Stimulated activated CD8-positive, alpha-beta memory T cell treated with anti-CD3 and anti-CD28 coated beads, Interleukin-15, amount 100 ng/mL, for 4 hours (primary cell): ENCODE measurements at places on chromosomes 7 and 10.

- no peak for DNase-seq
Measured at GRCh38 chr10:100987685-100988049, 324 bp downstream of the TWNK start.

DNA sequence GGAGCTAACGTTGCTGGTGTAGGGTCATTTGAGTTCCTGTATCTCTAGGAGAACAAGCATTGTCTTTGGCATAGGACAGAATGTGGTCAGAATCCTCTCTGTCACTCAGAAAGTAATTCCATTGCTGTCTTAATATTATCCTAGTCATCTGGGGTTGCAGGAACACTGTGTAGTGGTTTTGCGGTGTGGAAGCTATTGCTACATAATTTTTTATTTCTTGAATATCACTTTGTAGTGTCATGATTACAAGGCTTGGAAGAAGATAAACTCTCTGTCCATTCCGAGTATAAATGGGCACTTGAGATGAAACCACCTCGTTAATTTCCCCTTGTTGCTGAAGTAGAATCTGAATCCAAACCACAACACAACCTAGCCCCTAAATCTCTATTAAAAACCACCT, 919.2 kb downstream of the LRMDA start:
- no peak for DNase-seq

- DNase-seq = no peak
Measured at GRCh38 chr10:89138755-89139490, 68.2 kb downstream of the CH25H start.

DNA sequence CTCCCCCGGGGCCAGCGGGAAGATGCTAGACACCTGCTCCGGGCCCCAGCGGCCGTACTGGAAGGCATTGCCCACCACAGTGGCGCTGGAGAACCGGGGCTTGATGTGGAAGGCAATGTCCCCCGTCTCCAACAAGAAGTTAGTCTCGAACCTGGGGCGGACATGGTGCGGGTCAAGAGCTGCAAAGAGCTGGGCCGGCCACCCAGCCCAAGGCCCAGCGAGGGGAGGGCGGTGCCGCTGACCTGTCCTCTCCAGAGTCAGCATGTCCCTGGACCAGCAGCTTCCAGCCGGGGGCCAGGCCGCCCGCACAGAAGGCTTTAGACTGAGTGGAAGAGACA, 551 bp downstream of the GRIFIN start:
- DNase-seq = no peak

GRCh38 chr7:154960063-154960790, 42.7 kb downstream of the PAXIP1 start:
- no peak for DNase-seq

GRCh38 chr7:98970016-98970615, 91.8 kb downstream of the TRRAP start:
- DNase-seq = no peak

DNA sequence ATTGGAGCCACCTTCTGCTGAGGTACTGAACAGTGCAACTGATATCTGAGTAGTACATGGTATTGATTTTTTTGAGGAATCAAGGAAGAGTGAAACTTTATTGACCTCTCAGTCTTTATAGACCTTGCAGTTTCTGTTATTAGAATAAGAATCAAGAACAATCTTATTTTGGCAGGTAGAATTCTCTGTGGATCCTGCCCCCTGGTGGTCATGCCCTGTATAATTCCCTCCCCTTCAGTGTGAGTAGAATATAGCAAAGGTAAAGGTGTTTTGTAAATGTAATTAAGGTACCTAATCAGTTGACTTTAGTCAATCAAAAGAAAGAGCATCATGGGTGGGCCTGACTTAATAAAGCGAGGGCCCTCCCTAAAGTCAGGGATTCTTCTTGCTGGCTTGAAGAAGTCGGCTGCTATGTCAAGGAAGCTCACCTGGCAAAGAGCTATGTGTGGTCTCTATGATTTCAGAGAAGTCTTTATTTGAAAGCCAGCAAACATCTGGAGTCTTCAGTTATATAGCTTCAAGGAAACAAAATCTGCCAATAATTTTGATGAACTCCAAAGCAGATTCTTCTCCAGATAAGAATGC, 142.8 kb downstream of the LSM5 start:
- no peak for DNase-seq

GRCh38 chr7:105096306-105096705, 82.3 kb downstream of the KMT2E start:
- no peak for DNase-seq

- DNase-seq = no peak
Measured at GRCh38 chr7:143329471-143330170, 13.7 kb downstream of the CLCN1 start.

GRCh38 chr7:83449781-83450180, 199.2 kb downstream of the SEMA3E start:
- no peak for DNase-seq

DNA sequence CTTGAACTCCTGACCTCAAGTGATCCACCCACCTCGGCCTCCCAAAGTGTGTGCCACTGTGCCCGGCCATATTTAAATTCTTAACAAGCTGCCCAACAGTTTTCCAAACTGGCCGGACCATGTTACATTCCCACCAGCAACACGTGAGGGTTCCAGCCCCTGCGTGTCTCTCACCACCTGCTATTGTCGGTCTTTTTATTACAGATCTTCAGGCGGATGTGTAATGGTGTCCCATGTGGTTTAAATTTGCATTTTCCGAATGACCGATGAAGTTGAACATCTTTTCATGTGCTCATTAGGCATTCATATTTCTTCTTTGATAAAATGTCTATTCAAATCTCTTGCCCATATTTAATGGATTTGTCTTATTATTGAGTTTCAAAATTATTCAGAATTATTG, 11.5 kb downstream of the ELFN1 start:
- DNase-seq = no peak

DNA sequence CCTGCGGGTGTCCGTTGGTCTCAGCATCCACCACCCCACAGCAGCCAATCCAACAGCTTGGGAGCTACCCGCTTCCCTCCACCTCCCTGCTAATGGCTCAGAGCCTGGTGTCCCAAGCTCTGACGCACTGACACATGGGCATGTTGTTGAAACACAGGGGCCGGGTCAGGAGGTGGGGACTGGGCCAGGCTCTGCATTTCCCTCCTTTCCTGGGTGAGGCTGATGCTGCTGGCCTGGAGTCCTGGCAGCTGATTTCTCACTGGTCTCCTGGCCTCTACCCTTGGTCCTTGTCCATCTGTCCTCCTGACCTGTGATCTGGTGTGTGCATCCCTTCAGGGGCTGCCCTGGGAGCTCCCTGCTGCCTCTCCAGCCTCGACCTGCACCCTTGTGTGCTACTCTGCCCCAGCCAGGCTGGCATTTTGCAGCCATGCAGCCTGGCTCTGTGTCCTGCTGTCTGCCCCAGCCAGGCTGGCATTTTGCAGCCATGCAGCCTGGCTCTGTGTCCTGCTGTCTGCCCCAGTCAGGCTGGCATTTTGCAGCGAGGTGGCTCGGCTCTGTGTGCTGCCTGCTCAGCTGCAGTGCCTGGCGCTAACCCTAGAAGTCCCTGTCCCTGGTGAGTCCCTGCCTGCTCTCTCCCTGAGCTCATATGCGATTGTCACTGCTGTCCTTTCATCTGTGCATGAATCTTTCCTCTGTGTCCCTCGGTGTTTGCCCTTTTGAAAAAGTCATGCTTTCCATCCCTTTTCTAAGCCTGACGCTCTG, 14.0 kb downstream of the AMZ1 start:
- DNase-seq = no peak

GRCh38 chr7:37671876-37672275, 11.7 kb upstream of the GPR141 start:
- DNase-seq = no peak

- no peak for DNase-seq
Measured at GRCh38 chr10:30527623-30528428, 93.8 kb downstream of the MAP3K8 start.

DNA sequence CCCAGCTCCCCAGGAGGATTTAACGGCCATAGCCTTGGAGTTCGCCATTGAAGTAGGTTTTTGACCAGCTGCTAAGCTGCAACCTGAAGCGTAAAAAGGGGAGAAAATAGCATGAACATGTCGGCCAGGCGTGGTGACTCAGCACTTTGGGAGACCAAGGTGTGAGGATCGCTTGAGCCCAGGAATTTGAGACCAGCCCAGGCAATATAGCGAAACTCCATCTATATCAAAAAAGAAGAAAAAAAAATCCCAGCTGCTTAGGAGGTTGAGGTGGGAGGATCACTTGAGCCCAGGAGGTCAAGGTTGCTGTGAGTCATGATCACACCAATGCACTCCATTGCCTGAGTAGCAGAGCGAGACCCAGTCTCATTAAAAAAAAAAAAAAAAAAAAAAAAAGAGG, 32.2 kb upstream of the MCU start:
- DNase-seq = no peak

- no peak for DNase-seq
Measured at GRCh38 chr7:37728747-37729146, 45.2 kb downstream of the GPR141 start.

- DNase-seq = no peak
Measured at GRCh38 chr10:109963439-109963838, 40.1 kb upstream of the XPNPEP1 start.

GRCh38 chr7:91137153-91137787, 127.0 kb upstream of the FZD1 start:
- no peak for DNase-seq

DNA sequence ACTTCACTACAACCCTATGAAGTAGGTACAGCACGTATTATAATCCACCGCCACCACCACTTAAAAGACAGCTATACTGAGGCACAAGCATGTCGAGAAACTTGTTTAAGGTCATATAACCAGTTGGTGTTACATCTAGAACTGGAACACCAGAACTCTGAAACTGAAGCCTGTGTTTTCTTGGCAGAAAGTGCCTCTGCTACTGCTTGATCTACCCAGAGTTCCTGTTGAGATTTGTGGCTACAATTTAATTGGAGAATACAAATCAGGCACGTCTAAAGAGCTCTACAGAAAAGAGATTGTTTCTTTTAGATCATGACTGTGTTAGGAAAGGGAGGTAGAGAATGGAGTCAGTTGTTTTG, 4.3 kb upstream of the ADD3 start:
- DNase-seq = no peak

GRCh38 chr7:25739143-25739542, 412.9 kb upstream of the NFE2L3 start:
- no peak for DNase-seq

DNA sequence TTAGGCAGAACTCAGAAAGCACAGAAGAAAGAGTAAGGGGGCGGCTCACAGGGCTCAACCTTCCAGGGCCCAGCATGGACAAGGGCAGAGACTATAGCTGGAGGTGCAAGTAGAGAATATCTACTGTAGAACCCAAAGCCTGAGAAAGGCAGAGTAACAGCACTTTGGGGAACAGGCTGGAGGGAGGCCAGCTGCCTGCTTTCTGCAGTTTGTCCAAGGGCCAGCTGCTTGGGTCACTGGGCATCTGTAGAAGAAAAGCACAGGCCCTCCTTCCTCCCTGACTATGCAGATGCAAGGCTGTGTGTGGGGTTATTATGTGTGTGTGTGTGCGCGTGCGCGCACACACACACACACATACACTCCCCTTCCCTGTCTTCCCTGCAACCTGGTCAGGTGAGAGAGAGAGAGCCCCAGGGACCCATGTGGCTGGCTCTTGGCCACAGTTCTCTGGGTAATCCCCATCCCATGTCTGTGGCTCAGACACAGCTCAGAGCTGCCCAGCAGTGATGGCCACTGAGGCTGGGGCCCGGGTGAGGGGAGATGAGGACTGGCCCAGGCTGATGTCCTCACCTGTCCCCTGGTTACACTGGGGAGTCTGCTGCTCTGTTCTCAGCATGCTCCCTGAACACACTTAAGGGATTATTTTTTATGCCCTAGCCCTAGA, 9.0 kb downstream of the ADRA2A start:
- DNase-seq = no peak

DNA sequence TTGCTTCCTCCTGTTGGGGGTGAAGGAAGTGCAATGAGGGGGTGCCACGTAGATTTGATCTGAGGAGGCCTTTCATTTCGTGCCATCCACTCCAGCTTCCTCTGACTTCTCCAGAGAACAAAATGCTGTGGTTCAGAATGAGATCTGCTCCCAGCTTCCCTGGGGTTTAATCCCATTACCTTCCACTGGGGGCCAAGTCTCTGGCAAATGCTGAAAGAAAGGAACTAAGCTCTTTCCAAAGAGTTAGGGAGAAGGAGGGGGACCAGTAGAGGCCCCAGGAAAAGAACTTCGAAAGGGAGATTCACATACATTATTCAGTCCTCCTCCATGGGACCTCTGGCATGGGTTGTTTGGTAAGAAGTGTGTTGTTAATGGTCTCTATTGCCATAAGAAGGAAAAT, 727.0 kb downstream of the TYW1 start:
- DNase-seq = no peak

DNA sequence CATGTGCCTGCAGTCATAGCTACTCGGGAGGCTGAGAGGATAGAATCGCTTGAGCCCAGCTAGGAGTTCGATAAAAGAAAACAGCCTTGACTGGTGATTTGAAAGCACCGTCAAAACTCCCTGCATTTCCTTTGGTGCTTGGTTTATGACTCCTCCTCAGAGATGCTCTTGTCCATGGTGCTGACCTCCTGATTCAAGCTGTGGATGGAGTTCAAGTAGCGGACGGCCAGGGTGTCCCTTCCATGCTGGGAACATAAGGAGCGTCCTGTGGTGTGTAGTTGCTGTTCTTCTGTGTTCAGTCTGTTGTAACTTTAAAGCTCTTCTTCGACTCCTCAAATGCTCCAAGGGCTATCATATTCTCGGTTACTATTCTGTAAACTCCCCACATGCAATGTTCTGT, 382.5 kb upstream of the KIAA1217 start:
- no peak for DNase-seq

DNA sequence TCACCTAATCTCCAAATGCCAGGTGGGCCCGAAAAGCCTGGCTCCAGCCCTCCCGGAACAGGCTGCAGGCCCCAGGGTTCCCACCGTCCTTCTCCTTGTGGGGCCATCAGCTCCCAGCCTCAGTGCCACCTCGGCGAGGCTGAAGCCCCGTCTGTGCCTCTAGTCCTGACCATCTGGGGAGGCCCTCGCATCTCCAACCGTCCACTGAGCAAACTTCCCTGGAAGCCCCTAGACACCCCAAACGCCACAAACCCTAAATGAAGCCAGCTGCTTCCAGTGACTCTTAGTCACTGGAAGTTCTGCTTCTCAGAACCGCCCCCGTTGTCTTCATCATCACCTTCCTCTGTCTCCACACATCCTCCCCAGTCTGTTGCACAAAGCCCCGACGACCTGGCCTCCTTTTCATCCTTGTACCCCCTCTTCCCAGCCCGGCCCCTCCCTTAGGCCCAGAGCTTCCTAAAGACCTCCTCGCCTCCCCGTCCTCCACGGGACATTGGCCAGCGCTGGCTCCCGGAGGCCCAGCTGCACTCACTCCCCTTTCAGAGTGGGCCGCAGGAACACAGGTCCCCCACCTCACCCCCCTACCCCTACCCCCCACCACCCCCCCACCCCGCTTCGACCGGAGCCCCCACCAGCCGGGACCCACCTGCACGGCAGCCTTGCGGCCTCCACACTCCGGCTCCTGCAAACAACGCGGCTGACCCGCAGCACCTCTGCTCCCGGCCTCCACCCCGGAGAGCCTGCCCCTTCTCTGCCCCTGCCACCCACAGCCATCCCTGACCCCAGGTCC, 1.1 kb upstream of the DIP2C start:
- DNase-seq = no peak

DNA sequence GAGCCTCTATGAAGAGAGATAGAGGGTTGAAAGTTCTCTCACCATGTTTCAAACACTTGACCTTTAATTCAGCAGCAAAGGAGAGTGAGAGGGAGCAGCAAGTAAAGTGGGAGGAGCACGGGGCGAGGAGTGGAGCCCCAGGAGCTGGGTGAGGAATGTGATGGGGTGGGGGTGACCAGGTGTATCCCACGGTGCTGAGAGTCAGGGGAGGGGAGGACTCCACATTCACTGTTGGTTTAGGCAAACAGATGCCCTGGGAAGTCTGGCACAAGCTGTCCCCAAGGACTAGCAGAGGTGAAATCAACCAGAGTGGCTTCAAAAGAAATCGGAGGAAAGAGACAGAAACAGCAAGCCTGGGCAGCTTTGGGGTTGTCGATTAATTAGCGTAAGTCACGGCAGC, 101.8 kb upstream of the PITRM1 start:
- no peak for DNase-seq
